ENCODE measurements at places on chromosomes 6 and 20.

- DNase-seq, result no peak
Measured at GRCh38 chr20:11796026-11796425, 121.7 kb upstream of the BTBD3 start.

- no peak for DNase-seq
Measured at GRCh38 chr6:167211881-167212712, 54.3 kb upstream of the GPR31 start.

DNA sequence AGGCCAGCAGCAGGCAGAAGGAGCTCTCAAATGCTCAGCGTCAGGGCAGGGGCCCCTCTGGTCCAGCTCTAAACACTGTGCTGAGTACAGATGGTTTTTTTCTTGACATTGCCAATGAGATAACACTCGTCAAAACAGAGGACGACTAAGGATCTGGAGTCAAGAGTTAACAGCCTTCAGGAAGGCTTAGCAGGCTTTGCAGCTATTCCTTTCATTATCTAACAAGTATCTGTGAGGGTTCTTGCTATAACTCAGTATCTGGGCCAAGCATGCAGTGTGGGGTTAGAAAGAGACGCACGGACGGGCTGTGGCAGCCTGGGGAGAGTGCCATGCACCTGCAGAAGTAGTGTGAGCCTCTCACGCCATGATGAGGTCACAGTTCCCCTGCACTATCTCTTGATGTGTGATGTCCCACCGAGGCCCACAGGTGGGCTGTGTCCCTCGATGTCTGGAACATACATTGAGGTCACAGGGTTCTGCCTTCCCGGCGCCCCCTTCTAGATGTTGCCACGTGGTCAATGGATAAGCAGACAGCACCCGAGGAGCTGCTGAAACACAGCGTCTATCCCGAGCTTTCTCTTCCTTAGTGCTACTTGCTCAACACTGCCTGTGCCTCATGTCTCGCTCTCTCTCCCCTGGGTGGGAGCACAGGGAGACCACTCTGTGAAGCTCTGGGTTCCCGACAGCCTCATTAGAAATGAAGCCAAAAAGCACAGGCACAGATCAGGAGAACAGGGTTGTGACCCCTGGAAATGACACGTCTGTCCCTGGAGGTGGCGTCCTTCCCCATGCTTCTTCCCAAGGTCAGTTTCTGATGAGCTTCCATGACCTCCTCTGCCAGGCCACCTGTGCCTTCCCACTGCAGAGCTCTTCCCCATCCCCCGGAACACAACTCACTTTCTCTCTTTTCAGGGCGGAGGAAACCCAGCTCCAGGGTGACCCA lies 85.5 kb upstream of the RPS6KA2 start:
- no peak for DNase-seq

DNA sequence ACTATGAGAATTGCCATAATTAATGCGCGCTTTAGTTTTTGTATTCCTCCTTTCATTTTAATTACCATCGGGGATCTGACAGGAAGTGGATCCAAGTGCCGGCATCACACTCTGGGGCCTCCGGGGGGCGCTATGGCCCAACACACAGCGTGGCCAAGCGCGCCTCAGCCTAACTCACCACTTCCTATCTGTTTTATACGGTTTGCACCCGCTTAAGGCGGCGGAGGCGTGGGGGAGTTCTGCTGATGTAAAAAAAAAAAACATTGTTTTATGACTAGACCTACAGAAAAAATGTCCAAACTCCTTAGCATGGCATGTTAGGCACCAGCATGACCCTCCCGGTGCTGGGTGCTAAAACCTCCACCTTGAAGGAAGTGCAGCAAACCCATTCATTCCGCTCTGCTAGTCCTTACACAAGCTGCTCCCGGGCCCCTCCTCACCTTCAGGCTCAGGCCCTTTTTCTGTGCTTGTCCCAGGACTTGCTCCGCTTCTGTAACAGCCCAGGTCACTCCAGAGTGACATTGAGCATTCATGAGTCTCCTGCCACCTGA lies 4.5 kb upstream of the EBF4 start:
- peak; percentile 76 for DNase-seq

DNA sequence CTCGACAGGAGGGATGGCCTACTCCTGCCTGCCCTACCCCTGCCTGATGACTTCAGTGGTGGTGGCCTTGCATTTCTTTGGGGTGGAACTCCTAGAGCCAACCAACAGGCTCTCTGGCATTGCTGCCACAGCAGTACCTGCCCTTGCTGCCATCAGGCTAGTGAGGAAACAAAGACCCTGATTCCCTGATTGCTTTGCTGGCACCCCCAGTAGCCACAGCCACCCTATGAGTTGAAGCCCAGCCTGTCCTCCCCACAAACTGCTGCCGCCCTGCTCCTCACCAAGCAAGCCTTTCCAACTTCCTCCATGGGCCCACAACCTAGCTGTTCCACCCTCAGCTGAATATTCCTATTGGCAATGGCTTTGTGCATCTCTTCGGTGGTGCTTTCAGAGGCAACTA lies 52.5 kb upstream of the KHDRBS2 start:
- DNase-seq, result no peak

- DNase-seq, result no peak
Measured at GRCh38 chr20:582204-582603, 27.9 kb downstream of the TCF15 start.

GRCh38 chr6:167533851-167534250 lies 209.0 kb downstream of the TTLL2 start:
- DNase-seq, result no peak

DNA sequence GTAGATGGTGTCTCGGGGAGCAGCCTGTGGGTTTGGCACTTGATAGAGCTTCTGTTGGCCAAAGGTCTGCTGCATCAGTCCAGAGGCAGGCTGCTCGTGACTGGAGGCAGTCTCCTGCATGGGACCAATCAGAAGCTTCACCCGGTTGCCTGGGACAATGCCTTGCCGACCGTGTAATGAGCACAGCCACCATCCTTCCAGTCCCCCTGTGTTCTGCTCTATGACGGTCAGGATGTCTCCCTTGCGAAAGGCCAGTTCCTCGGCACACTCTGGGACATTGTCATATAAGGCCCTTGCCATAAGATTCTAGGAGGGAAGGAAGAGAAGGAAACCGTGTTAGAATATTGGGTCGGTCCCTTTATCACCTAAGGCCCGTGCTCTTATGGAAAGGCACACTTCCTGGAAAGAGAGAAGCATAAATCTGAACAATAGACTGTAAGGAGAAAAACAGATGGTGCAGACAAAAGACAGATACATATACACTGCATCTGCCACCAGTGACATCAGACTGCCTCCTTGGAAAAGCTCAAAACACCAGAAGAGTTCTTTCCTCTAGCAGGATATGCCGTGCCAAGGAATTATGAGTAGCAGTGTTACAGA lies 18.9 kb downstream of the NEDD9 start:
- no peak for DNase-seq

DNA sequence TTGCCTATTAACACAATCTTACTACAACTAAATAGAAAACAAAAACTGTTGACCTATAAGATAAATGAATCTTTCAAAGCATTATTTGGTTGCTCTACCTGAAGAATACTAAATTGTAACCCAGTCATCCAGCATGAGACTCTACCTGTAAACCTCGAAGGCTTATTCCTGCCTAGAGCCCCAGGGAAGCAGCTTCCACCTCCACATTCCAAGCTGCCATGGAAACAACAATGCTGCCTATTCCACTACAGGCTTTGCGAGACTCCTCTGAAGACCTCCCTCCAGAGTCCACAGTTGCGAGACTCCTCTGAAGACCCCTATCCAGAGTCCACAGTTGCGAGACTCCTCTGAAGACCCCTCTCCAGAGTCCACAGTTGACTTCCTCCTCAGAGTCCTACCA lies 15.7 kb downstream of the GMDS start:
- no peak for DNase-seq

GRCh38 chr20:19380211-19380610 lies 167.8 kb downstream of the SLC24A3 start:
- DNase-seq, result no peak

- DNase-seq, result no peak
Measured at GRCh38 chr6:127446356-127446755, 12.8 kb downstream of the KIAA0408 start.

DNA sequence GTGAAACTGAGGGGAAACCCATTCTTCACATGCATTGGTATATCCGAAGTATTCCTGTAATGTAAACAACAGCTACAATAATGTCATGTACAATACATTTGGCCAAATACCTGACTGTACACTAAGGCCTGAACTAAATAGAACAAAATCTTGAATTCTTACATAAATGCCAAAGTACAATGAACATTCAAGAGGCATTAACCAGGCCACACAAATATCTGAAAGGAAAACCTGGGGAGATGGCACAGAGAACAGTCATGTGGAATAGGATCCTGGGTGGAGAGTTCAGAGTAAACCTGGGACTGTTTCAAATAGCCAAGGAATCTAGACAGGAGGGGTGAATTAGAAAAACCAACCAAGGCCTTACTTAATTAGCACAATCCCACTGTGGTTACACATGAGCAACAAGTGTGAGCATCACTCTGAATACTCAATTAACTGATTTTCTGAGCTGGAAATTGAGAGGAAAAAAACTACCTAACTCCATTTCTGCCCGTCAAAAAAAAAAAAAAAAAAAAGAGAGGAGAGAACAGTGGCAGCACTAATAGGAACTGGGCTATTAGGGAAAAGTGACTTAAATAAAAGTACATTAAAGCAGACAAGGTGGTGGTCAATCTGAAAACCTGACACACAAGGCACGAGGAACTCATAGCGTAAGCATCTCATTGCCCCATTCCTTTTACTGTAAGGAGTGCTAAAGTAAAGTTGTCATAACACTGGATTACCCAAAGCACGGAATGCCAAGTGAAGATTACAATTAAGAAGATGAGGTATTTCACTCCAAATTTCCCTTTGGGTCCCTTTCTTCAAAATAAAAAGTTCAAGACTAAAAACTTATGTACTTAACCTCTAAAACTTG lies 10.9 kb downstream of the SNX5 start:
- no peak for DNase-seq

- no peak for DNase-seq
Measured at GRCh38 chr20:11158146-11158545, 484.3 kb upstream of the JAG1 start.

DNA sequence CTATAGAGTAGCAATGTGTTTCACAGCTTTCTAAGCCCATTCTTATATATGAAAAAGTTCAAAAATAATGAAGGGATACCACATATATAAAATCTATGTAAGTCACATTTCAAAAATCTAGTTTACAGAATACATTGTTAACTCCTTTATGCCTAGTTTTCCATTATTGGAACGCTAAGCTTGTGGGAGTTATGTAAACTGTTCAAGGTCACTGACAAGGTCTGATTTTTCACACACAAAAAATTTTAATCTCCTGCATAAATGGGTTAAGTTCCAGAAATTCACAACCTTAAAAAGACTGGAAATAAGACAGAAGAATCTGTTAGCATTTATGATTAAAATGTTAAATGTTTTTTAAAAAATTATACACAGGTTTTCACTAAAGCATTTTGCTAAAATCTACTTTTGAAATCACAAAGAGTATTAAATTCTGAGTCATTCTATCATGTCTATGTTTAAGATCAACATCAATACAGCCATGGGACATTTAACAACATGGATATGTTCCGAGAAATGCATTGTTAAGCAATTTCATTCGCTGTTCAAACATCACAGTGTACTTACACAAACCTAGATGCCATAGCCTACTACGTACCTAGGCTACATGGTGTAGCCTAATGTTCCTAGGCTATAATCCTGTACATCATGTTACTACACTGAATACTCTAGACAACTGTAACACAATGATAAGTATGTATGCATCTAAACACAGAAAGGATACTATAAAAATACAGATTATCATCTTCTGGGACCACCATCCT lies 25.4 kb downstream of the ATG5 start:
- no peak for DNase-seq

- no peak for DNase-seq
Measured at GRCh38 chr20:5734602-5735001, 15.6 kb upstream of the SHLD1 start.

DNA sequence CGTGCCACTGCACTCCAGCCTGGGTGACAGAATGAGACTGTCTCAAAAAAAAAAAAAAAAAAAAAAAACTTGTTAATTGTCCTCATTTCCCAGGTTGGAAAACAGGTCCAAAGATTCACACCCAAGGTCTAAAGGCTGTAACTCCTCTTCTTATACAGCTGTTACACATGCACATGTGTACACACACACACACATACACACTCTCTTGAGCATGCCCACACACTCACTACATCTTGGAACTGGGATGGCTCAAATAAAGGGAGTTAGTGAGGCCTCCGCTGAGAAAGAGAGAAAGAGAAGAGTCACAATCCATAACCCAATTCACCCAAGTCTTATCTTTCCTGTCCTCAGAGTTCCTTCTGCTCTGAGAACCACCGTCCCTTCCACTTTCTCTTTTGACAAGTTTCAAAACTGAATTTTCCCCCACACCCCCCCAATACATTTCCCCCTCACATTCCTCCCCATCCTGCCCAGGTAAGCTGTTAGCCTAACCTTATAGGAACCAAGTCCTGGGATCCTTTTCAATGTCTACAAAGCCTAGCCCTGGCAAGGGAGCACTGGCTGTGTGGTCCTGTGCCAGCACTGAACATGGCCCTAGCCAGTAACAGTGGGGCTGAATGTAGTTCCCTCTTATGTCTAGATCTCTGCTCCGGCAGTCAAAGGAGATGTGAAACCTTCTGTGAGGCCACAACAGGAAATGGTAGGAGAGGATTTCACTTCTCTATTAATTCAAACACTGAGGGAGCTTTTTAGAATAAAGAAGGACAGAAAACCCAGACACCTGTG lies 3.2 kb upstream of the HLA-DMB start:
- DNase-seq, result peak; percentile 30

- DNase-seq, result no peak
Measured at GRCh38 chr6:47044397-47044796, 2.3 kb upstream of the ADGRF1 start.

DNA sequence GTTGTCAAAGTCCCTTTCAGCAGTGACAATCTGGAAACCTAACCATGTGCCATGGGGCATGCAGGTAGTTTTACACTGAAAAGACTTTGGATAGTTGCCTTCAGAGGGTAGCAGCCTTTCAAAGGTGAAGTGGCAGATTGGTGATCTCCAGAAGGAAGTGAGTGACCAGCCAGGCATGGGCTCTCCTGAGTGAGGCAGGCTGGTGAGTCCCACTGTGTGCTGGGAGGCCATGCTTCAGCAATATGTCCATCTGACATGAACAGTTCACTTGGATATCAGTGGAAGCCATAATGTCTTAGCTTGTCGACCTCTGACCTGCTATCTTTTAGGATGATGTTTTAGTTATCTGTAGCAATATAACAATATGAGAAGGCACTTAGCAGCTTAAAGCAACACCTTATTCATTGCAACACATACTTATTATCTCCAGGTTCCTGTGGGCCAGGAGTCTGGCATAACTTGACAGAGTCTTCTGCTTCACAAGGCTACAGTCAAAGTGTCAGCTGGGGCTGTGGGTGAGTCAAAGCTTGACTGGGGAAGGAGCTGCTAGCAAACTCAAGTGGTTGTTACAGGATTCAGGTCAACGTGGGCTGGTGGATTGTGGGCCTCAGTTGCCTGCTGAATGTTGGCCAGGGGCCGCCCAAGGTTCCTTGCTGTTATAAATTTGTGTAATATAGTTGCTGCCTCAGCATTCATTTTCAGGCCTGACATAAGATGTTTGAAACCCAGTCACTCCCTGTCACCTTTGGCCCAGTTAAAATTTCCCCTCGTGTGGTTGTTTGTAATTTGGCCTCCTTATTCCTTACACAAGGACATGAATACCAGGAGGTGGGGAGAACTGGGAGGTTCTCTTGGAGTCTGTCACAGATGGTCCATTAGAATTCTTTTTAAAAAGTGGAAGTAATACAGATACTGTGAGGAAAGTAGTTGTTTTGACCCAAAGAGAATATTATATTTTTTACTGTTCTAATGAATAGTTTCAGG lies 100.2 kb downstream of the UST start:
- no peak for DNase-seq

All from activated T-helper 1 cell treated with anti-CD3 and anti-CD28 coated beads, Interleukin-12 subunit alpha, Interleukin-12 subunit beta, Interleukin-2, Interleukin-4 antibody, amounts not matched to agents 30 ng/mL and 10 ng/mL and 1 ng/mL, durations not matched to agents 14 hours and 24 hours and 36 hours (primary cell).